ENCODE measurements at places on chromosomes 2 and 18.

DNA sequence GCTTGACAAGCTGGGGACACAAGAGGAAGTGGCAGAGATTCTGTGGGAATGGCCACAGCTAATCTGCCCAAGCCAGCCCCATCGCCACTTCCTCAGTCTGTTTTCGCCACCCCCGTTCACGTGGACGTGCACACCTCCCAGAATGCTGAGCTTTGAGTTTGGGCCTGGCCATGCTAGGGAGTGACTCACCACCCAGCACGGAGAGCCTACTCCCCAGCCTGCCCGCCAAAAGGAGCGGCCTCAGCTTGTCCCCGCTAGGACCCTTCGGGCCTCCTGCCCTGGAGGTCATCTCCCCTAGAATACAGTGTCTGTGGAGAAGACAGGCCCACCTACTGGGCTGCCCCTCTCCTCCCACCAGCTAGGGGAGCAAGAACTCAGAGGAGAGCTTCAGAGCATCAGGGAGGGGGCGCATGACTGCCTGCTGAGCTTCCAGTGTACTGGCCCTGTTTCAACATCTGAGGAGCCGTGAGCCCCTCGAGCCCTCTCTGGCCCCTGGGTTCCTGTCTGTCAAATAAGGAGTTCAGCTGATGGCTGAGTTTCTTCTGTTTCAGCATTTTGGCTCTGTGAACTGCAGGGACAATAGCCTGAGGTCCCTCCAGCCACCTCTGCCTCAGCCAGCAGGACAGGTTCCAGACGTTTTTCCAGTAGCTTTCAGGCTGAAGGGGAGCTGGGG, 5.1 kb downstream of the SLC35F6 start:
- no peak for DNase-seq

GRCh38 chr2:97728091-97728731, 14.8 kb downstream of the ZAP70 start:
- DNase-seq: no peak

- no peak for DNase-seq
Observed at GRCh38 chr2:96207073-96207773, 1.4 kb downstream of the STARD7 start.

- DNase-seq: no peak
Observed at GRCh38 chr2:127320067-127320466, 26.1 kb upstream of the ERCC3 start.

- peak; percentile 69 for DNase-seq
Observed at GRCh38 chr18:24868311-24868710, 407.9 kb downstream of the HRH4 start.

- DNase-seq: no peak
Observed at GRCh38 chr2:45890819-45891218, 239.3 kb downstream of the PRKCE start.

- DNase-seq: no peak
Observed at GRCh38 chr18:41829647-41830516, 125.2 kb upstream of the PIK3C3 start.

DNA sequence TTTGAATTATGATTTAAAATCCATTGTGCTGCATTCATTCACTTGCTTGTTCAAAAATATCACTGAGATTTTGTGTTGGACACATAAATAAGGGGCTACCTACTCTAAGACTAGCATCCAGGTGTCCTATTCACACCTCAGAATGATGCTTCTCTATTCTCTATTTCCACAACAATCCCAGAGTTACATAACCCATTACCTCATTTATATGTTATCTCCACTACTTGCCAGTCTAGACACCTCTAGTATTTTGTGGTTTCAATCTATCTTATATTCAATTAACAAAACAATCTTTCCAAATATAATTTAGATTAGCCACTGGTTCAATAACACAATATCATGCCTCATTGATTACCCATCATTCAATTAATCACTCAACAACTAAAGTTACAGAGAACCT, 409.8 kb downstream of the NCKAP5 start:
- no peak for DNase-seq

GRCh38 chr2:173064151-173064805, 11.4 kb upstream of the MAP3K20 start:
- DNase-seq: no peak

GRCh38 chr2:176457481-176457880, 188.2 kb downstream of the MTX2 start:
- peak; percentile 49 for DNase-seq

DNA sequence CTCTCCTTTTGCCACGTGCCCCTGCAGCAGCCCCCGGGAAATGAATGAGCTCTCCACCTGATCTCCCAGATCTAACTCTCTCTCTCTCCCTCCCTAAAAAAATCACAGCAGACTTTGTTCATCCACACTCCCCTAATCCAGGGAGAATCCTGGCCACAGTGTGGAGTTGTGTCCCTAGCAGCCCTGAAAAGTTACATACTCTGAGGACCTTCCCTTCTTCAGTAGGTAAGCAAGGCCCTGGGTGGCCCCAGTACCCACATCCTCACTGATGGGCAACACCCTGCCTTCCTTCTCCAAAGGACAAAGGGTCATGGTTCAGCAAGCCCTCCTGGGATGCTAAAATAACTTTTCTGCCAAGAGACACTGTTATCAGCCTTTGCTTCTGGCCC, 76.9 kb upstream of the GLI2 start:
- DNase-seq: no peak

- no peak for DNase-seq
Observed at GRCh38 chr2:115946891-115947290, 1504.5 kb downstream of the DPP10 start.

DNA sequence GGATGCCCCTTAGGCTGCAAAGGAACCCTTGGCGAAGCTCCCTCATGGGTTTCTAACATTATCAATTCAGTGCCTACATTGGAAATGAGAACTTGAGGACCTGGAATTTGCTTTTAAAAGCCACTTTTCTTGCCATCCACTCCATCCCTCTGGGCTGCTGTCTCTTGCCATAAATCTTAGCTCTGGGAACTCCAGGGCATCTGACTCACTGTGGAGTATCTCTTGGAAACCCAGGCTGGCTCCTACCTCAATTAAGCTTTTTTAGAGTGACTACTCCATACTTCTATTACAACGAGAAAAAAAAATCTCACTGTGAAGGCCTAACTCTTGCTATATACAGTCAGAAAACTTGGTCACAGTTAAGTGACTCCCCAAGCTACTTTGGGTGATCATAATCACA, 227.2 kb upstream of the SETBP1 start:
- no peak for DNase-seq

DNA sequence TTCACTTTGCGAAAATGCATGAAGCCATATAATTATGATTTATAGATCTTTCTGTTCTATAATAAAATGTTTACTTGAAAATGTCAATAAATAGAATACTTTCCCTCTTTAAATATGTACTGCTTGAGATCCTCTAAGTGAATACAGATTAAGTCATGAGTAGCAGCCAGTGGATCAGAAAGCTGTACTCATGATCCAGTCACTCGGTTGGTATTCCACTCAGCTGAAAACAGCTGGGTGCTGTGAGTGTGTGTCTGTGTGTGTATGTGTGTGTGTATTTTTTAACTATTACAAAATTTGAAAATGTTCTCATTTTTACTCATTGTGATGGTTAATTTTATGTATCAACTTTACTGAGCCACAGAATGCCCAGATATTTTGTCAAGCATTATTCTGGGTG, 141.6 kb upstream of the CYP26B1 start:
- DNase-seq: peak; percentile 69

DNA sequence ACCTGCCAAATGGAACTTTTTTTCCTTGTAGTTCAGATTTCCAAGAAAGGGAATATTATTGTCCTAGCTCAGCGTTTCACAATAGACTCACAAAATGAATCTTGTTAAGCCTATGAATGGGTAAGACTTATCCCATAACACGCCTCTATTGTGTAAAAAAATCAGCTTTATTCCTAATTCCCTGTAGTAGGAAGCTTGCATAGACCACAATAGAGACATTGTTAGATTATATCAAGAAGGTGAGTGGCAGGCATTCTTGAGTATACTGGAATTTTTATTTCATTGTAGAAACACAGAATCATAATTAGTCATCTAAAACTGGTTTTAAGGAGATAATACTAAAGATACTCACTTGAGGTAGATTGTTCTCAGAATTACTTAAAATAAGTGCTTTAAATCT, 46.5 kb upstream of the SLC30A6 start:
- DNase-seq: no peak

- no peak for DNase-seq
Observed at GRCh38 chr2:239245107-239245506, 155.7 kb downstream of the HDAC4 start.

GRCh38 chr2:177029501-177029900, 183.1 kb upstream of the HNRNPA3 start:
- DNase-seq: no peak

DNA sequence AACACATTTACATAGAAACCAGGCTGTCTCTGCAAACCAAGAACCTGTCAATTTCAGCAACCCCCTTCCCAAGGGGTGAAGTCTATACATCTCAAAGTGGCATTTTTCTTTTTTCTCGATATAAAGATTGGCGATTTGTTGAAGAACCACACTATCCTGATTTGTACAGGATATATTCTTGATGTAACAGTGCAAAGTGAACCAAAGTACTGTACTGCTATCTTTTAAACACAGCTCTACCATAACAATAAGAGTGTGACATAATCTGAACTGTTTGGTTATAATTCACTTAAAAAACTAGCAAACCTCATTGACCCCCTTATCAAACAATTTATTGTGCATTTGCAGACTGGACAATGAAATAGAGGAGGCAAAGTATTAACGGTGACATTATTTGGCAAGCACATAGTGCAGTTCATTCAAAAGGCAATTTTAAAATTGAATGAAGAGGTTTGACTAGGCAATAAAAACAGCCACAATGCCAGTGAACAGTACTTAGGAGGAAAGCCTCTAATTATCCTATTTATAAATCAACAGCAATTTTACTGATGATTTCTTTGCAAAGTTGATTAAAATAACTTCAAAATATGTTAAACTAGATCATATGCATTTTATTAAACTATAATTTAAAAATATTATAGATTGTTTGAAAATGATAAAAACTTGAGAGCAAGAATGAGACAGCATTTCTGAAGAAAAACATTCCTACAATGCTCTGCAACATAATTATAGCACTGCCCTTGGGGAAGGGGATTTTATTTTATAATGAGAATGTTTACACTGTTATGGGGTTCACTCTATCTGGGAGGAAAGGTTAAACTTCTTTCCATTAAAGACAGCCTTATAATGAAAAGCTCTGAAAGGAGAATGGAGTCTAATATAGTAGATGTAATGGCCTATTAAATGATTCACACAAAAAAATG, 440.9 kb downstream of the ZEB2 start:
- no peak for DNase-seq

DNA sequence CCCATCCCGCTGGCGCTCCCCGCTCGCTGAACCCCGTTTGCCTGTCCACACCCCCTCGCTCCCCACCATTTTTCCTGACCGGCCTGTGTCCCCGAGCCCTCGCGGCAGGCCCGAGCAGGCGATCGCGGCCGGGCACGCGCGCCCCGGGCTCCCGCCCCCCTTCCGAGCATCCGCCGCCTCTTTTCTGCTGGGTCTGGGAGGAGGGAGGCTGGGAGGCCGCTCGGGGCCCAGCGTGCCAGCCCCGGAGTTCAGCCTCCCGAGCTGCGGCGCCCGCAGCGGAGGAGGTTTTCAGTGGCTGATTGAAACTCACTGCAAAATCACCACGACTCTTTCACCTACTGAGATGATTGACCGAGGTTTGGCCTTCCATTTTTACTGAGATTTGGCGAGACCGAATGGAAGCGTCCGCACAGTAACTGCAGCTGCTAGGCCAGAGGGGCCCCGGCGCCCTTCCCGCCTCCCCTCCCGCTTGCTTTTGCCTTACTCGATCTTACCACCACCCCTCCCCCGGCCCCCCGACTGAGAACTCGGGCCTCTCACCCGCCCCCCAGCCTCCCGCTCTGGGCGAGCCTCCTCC, 4.8 kb downstream of the SOX11 start:
- DNase-seq: peak; percentile 73

GRCh38 chr2:72150157-72150860, 2.6 kb upstream of the CYP26B1 start:
- DNase-seq: peak; percentile 76

DNA sequence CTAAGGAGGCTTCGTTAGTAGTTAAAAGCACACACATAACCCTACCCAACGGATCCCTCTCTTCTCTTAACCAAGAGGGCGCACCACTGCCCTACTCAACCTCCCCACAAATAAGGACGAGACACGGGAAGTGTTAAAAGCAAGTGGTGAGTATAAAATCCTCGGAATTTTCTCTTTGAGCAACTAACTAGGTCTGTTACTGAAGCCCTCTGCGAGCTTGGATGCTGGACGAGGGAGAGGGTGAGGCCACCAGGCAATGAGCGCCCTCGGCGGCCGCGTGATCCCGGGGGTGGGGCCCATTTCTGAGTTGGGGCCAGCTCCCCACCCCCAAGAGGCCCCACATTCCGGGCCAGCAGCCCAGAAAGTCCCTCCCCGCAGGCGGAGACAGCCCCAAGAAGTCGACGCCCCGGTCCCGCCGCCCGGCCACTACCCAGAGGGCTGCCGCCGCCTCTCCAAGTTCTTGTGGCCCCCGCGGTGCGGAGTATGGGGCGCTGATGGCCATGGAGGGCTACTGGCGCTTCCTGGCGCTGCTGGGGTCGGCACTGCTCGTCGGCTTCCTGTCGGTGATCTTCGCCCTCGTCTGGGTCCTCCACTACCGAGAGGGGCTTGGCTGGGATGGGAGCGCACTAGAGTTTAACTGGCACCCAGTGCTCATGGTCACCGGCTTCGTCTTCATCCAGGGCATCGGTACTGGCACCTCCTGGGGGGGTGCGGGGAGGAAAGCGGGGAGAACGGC, at the start of gene CYBRD1:
CYBRD1 (plus strand) TSS at position 423 of the 736 bp plus-strand sequence; CDS start at position 495, 72 bp downstream.
- peak; percentile 91 for DNase-seq

GRCh38 chr2:150769421-150769820, 282.0 kb upstream of the RND3 start:
- no peak for DNase-seq

DNA sequence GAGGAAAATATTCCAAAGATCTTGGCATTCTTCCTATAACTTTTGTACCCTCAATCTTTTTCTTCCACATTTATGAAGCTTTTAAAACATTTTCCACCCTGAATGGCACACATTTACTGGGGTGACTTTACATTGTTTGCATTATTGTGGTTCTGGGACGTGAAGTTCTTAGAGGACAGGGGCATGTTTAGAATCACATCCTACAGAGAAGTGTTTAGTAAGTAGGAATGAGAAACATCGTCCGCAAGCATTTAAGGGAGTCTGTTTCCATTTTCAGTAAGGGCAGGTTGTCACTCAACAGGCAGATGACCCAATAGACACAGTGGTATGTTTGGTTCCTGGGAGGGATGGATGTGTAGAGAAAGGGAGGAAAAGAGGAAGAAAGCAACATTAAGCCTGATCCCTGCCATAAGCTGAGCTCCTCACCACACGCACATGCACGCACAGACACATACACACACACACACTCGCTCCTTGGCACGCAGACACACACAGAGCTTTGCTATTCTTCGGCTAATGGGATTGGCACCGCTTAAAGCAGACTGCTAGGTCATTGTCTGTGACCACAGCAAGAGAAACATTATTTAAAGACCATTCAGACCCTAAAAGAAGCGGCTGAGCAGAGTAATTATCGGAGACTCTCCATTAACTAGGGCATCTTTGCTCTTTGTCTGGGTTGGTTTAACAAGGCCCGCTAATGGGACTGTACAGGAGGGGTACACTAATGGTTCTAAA, 14.2 kb upstream of the PLEKHM3 start:
- DNase-seq: peak; percentile 58
